ENCODE measurements at places on chromosomes 4 and X. TPM values are rescaled to one million over a fixed set of nuclear protein-coding genes. Genes with fewer than 3 reads are reported as not detected.

SLC6A8 gene
- total RNA-seq = 33.4 TPM

SPIN4 gene
- 4.8 TPM for total RNA-seq

SLC4A4 gene
- 3.0 TPM for total RNA-seq

EFHC2 gene
- total RNA-seq = 3.2 TPM

ARMCX6 gene
- total RNA-seq = 12.8 TPM

- peaks cover 7% of the 10 kb centered on the region for H3K4me1 ChIP-seq
- H3K36me3 ChIP-seq = no peaks in the 10 kb centered on the region
- H3K27me3 ChIP-seq = no peaks in the 10 kb centered on the region
- no peak overlapping the region for H3K27ac ChIP-seq
- H3K4me3 ChIP-seq = no peak overlapping the region
These were observed 43.3 kb downstream of the SHROOM4 start for GRCh38 chrX:50770702-50771101.

- no peak for DNase-seq
- no peak overlapping the region for H3K27ac ChIP-seq
- peaks cover 18% of the 10 kb centered on the region for H3K36me3 ChIP-seq
- no peak overlapping the region for H3K4me3 ChIP-seq
- H3K4me1 ChIP-seq = no peaks in the 10 kb centered on the region
These were observed 112.1 kb downstream of the DHRSX start for GRCh38 chrX:2388669-2389068.

DNA sequence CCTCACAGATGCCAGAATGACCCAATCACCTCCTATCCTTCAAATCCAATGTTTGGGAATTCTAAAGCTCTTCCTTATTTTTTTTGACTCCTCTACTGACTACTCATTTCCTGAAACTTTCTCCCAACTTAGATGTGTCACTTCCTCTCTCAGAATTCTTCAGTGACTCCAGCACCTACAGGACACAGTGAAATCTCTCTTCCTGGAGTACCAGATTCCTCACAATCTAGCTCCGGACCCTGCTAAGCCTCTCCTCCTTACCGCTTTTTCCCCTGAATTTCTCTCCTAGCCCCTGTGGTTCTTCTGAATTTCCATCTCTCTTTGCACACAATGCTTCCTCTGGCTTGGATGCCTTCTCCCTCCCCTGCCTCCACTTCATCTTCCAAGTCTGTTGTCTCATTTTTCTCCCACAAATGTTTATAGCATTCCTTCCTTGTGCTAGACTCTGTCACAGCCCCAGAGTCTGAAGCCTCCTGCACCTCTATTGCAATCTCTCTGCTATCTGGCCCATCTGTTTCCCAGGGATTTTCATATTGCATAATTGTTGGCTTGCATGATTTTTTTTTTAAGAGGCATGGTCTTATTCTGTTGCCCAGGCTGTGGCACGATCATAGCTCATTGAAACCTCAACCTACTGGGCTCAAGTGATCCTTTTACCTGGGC, 80.1 kb downstream of the ANAPC4 start:
- H3K36me3 ChIP-seq = no peaks in the 10 kb centered on the region
- H3K27me3 ChIP-seq = no peaks in the 10 kb centered on the region
- no peak for DNase-seq
- H3K27ac ChIP-seq = no peak overlapping the region

- H3K27ac ChIP-seq = no peak overlapping the region
- H3K36me3 ChIP-seq = no peaks in the 10 kb centered on the region
- H3K4me1 ChIP-seq = no peaks in the 10 kb centered on the region
- no peak overlapping the region for H3K4me3 ChIP-seq
- DNase-seq = no peak
These were observed 388.2 kb upstream of the NDST4 start for GRCh38 chr4:115501656-115502055.

- H3K27ac ChIP-seq = no peak overlapping the region
- peaks cover 40% of the 10 kb centered on the region for H3K27me3 ChIP-seq
- H3K4me3 ChIP-seq = no peak overlapping the region
- no peaks in the 10 kb centered on the region for H3K4me1 ChIP-seq
These were observed 129.2 kb downstream of the FAM53A start for GRCh38 chr4:1554876-1555265.

DNA sequence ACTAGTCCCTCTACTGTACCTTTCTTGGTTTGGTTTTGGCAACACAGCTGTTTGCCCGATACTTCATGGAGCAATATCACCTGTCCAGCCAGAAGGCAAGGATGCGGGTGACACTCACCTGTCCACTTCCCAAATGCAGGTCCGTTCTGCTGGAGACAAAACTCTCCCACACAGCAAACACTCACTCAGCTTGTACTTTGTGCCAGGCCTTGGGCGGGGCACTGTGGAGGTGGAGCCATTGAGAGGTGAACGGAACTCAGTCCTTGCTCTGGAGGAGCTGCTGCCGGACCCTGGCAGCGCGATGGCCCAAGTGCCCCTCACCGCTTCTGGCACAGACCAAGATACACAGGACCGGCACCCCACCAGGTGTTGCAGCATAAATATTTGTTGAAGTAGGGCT, 15.3 kb upstream of the HMGB3 start:
- DNase-seq = no peak
- no peak overlapping the region for H3K27ac ChIP-seq
- no peaks in the 10 kb centered on the region for H3K27me3 ChIP-seq
- no peaks in the 10 kb centered on the region for H3K36me3 ChIP-seq
- H3K4me3 ChIP-seq = no peak overlapping the region

- DNase-seq = no peak
- H3K36me3 ChIP-seq = no peaks in the 10 kb centered on the region
- no peaks in the 10 kb centered on the region for H3K4me1 ChIP-seq
- no peak overlapping the region for H3K27ac ChIP-seq
These were observed 570.9 kb downstream of the MID1IP1 start for GRCh38 chrX:39372115-39372514.

- DNase-seq = peak; percentile 82
- H3K27ac ChIP-seq = peak overlapping the region; percentile 89
- H3K36me3 ChIP-seq = no peaks in the 10 kb centered on the region
- peak overlapping the region; percentile 55 for H3K4me3 ChIP-seq
- no peaks in the 10 kb centered on the region for H3K4me1 ChIP-seq
These were observed 201.9 kb upstream of the AGTR2 start for GRCh38 chrX:115968436-115969252.

DNA sequence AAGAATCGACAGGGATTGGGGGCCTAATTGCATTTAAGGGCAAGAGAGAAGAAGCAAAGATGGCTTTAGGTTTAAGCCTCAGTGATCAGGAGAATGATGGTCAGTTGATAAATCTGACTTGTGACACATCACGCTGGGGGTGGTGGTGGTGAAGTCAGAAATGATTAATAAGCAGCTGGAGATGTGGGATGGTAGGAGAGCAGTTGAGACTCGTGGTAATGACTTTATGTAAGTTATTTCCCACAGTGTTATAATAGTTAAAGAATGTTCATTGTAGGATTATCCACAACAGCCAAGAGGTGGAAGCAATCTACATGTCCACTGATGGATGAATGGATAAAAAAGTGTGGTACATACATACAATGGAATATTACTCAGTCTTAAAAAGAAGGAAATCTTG, 178.9 kb upstream of the GPC4 start:
- no peaks in the 10 kb centered on the region for H3K27me3 ChIP-seq
- no peaks in the 10 kb centered on the region for H3K36me3 ChIP-seq
- H3K4me1 ChIP-seq = no peaks in the 10 kb centered on the region
- no peak overlapping the region for H3K27ac ChIP-seq
- DNase-seq = no peak
- H3K4me3 ChIP-seq = no peak overlapping the region

- peak; percentile 18 for DNase-seq
- H3K36me3 ChIP-seq = no peaks in the 10 kb centered on the region
- no peak overlapping the region for H3K4me3 ChIP-seq
- H3K27ac ChIP-seq = no peak overlapping the region
These were observed 85.0 kb upstream of the ADRA2C start for GRCh38 chr4:3681191-3681590.

- peaks cover 7% of the 10 kb centered on the region for H3K4me1 ChIP-seq
- H3K27me3 ChIP-seq = no peaks in the 10 kb centered on the region
- DNase-seq = no peak
- peak overlapping the region; percentile 36 for H3K27ac ChIP-seq
- H3K4me3 ChIP-seq = no peak overlapping the region
- no peaks in the 10 kb centered on the region for H3K36me3 ChIP-seq
These were observed 237.3 kb downstream of the AR start for GRCh38 chrX:67781132-67781531.

GRCh38 chr4:89324671-89325070, 17.1 kb upstream of the GPRIN3 start:
- H3K4me3 ChIP-seq = no peak overlapping the region
- H3K27me3 ChIP-seq = no peaks in the 10 kb centered on the region
- H3K4me1 ChIP-seq = no peaks in the 10 kb centered on the region
- H3K27ac ChIP-seq = no peak overlapping the region
- no peak for DNase-seq
- H3K36me3 ChIP-seq = no peaks in the 10 kb centered on the region

DNA sequence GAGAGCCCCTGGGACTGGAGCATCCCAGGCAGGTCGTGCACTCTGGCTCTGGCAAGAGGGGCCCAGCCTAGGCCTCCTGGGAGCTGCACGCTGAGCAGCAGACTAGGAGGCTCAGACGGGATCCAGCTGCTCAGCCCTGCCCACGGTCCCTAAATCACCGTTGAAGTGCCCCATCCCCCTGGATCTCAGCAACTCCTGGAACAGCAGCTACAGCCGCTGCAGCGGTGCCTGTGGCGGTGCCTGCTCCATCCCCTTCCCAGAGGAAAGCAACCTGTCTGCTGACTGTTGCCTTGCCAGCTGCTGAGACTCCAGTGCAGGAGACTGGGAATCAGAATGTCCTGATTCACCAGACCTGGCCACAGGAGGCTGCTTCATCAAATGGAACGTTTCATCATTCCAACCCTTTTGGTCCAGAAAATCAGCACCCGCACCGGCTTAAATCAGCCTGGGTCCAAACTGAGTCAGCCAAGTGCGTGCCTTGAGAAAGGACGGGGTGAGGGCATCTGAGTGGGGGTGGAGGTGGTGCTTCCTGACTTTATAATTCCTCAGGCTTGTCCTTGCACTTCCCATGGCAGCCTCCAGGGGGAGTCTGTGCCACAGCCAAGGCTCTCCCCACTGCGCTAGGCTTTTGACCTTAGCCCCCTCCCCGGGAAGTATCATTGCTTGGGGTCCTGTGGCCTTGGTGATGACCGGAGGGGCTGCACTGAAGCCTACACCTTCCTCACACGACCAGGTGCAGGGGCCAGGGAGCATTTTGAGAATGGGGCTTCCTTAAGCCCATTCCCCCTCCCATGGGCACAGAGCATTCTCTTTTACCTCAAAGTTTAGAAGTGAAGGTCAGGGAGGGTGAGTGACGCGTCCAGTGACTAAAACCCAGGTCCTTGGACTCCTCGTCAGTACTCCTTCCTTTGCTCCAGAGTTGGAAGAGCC, 6.5 kb downstream of the ZNF185 start:
- no peak overlapping the region for H3K4me3 ChIP-seq
- H3K4me1 ChIP-seq = no peaks in the 10 kb centered on the region
- H3K27me3 ChIP-seq = no peaks in the 10 kb centered on the region
- no peak overlapping the region for H3K27ac ChIP-seq

GRCh38 chrX:96703816-96704215, 19.2 kb downstream of the DIAPH2 start:
- H3K36me3 ChIP-seq = no peaks in the 10 kb centered on the region
- no peak overlapping the region for H3K27ac ChIP-seq
- no peak for DNase-seq
- H3K27me3 ChIP-seq = no peaks in the 10 kb centered on the region
- H3K4me3 ChIP-seq = no peak overlapping the region

DNA sequence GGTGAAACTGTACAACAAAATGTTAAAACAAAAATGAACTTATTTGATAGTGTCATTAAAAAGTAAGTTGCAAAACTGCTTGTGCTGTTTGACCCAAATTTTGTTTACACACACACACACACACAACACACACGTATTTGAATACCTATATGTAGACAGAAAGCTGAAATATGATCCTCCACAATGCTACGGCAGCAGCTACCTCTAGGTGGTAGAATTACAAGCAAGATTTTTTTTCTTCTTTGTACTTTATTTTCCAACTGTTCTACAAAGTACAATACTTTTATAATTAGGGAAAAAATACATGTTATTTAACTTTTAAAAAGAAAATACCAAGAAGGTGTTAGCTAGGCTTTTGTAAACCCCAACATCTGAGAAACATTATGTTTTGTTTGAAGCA, 1.2 kb downstream of the CYTL1 start:
- DNase-seq = no peak
- no peak overlapping the region for H3K27ac ChIP-seq

- no peak overlapping the region for H3K27ac ChIP-seq
- H3K4me3 ChIP-seq = no peak overlapping the region
- DNase-seq = no peak
- H3K27me3 ChIP-seq = no peaks in the 10 kb centered on the region
These were observed 119.8 kb downstream of the NEK1 start for GRCh38 chr4:169492436-169493163.

DNA sequence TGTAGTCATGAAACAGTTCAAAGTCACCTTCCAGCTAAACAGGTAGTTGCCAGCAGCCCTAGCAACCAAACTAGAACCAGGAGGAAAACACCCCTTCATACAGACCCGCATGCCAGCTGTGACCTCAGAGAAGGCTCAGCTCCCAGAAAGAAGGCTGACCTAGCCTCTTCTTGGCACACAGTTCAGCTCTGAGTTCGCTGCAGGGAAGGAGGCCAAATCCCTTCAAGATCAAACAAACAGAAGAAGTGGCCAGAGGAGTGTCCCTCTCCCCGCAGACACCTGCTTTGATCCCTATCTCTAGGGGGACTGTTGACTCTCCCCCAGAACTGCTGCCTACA, 56.0 kb downstream of the HADH start:
- H3K36me3 ChIP-seq = no peaks in the 10 kb centered on the region
- peak overlapping the region; percentile 9 for H3K27ac ChIP-seq
- no peaks in the 10 kb centered on the region for H3K27me3 ChIP-seq
- no peak overlapping the region for H3K4me3 ChIP-seq

GRCh38 chrX:264634-265455, 16.3 kb upstream of the PLCXD1 start:
- no peak overlapping the region for H3K4me3 ChIP-seq
- no peaks in the 10 kb centered on the region for H3K27me3 ChIP-seq
- DNase-seq = peak; percentile 3
- no peaks in the 10 kb centered on the region for H3K4me1 ChIP-seq
- H3K27ac ChIP-seq = no peak overlapping the region
- H3K36me3 ChIP-seq = no peaks in the 10 kb centered on the region

- H3K36me3 ChIP-seq = no peaks in the 10 kb centered on the region
- H3K4me3 ChIP-seq = no peak overlapping the region
- no peaks in the 10 kb centered on the region for H3K27me3 ChIP-seq
These were observed 5.3 kb upstream of the STBD1 start for GRCh38 chr4:76301068-76301774.

- H3K4me3 ChIP-seq = no peak overlapping the region
- no peaks in the 10 kb centered on the region for H3K27me3 ChIP-seq
- no peaks in the 10 kb centered on the region for H3K36me3 ChIP-seq
These were observed 44.7 kb downstream of the TMEM150C start for GRCh38 chr4:82517043-82517442.

GRCh38 chrX:24594501-24594900, 52.6 kb downstream of the PCYT1B start:
- no peaks in the 10 kb centered on the region for H3K36me3 ChIP-seq
- no peak for DNase-seq
- no peak overlapping the region for H3K4me3 ChIP-seq
- H3K27me3 ChIP-seq = no peaks in the 10 kb centered on the region
- H3K27ac ChIP-seq = no peak overlapping the region

Data from sigmoid colon (tissue), 7 donors.